GF-D8 (cell line): ENCODE measurements at places on chromosomes 2 and 18.
A peak's percentile ranks its signal among the peaks of the same experiment; 100 is the strongest.

DNA sequence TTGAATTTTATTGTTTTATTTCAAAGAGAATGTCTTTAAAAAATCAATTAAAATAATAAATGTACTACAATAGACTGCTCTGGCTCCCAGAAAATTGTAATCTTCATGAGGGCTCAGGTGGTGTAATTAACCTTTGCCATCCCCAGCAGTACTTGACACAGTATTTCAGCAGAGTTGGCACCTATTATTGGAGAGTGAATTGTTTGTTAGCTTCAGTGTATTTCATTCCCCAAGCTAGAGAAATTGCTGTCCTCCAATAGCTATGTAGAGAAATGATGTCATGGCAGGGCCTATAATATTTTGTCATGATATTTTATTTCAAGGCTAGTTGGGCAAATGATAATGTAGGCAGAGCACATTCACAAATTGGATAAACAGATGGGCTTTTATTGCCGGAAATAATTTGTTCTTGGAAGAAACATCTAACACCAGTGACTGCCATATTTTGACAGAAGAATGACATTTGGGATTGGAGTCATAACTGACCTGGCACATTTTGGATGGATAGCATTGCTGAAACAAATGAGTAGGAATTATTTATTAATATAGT, 712.0 kb upstream of the NXPH2 start:
- DNase-seq, result no peak

- DNase-seq, result no peak
These were observed 27.0 kb upstream of the FAM124B start for GRCh38 chr2:224428787-224429440.

DNA sequence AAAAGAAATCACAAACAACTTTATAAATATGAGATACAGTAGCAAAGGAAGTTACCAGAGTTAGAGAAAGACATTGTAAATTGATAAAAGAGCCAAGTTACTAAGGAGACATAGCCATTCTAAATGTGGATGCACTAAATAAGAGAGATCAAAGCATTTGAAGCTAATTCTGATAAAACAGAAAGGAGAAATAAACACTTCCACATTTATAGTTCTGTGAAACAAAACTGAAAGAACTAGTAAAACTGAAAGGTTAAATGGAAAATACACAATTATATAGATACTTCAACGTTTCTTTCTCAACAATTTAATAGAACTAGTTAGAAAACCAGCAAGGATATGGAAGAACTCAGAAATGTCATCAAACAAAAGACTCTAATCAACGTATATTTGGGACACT, 309.0 kb upstream of the CDH2 start:
- no peak for DNase-seq

DNA sequence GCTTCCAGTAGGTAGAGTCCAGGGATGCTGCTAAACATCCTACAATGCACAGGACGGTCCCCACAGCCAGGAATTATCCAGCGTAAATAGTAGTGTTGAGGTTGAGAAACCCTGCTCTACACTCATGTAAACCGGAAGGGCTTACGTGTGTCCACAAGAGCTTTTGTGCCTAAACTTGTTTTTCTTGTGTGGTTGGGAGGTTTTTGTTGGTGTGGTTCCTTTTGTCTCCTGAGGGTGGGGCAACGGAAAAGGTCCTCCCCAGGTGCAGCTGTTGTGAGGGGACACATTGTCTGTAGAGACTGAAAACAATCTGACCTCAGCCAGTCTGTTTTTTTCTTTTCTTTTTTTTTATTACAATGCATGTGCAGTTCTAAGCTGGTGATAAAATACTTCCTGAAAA, 72.7 kb upstream of the MGAT5 start:
- peak; percentile 26 for DNase-seq

GRCh38 chr18:51447351-51448342, 250.2 kb upstream of the MEX3C start:
- DNase-seq, result no peak

- DNase-seq, result no peak
These were observed 4.2 kb downstream of the SERPINB7 start for GRCh38 chr18:63779386-63779785.

DNA sequence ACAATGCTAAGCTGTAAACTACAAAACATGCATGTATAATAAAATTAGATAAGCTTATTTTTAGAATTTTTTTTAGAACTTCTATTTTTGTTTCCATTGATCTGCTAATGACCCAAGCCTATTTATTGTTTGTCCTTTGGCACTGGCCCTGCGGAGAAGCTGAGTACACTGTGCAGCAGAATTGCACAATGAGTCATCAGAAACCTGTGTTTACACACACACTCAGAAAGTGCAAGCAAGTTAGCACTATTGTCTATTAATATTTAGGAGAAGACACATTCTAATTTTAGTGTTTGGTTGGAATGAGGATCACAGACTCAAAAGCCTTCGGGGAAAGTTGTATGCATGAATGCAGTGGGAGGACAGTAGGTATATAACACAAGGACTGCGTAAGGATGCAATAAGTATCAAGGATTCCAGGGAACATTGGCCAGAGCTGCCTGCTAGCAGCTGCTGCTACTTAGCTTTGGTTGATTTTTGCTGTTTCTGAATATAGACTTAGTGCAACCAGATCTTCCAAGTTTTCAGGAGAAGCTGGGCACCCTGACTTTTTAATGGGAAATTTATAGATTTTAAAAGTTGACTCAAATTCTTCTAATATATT, 128.2 kb downstream of the KCNH7 start:
- no peak for DNase-seq

GRCh38 chr2:79393806-79394484, 118.9 kb upstream of the CTNNA2 start:
- DNase-seq, result no peak

- DNase-seq, result no peak
These were observed 26.9 kb downstream of the ACADL start for GRCh38 chr2:210198326-210198725.

- DNase-seq, result no peak
These were observed 19.4 kb upstream of the NFE2L2 start for GRCh38 chr2:177283906-177284305.

DNA sequence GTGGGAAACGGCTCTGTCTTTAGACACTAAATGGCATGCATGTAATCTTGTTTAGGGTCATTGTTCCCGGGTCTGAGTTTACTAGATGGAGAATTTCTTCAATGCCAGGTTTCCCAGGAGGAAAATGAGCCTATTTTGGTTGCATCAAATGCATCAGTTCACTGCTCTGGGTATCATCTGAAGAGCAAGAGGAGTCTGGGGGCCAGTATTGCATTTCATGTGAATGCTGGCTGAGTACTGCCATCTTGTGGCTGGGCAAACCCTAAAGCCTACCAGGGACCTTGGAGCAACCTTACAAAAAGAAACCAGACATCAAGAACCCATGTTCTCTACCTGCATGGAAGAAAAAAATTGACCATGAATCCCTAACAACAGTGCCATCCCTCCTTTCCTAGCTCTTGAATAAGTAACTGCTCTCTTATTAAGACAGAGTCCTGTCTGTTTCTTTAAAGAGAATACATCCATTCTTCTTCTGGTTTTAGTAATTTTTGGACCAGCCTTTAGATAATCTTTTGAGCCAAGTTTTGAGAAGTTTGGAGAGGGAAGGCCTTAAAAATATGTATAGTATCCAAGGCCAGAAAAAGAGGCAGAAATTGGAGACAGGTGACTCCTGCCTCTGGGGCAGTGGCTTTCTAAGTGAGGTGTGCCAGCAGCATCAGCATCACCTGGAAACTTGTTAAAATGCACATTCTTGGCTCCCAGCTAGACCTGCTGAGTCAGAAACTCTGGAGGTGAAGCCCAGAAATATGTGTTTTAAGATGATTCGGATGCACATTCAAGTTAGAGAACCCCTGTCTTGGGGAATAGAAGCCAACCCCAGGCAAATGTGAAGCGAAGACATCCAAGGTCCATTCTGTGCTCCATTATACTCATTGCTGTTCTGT, 261.0 kb upstream of the CXCR4 start:
- no peak for DNase-seq

GRCh38 chr2:21372654-21373053, 248.9 kb downstream of the TDRD15 start:
- DNase-seq, result no peak

DNA sequence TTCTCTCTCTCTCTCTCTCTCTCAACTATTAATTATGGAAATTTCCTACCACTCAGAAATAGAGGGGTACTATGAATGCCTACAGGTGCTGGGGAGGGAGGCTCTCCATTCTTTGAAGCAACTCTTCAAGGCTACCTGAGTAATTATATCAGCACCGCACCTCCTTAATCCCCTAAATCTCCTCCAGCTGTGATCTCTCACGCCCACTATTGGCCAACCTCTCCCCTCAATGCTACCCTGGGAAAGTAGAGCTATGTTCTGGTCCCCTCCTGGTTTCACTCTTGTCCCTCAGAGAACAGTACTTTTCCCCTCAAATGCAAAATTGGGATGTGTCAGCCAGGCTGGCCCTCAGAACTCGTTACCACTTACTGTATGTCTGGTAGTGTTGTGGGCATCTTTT, 1.6 kb downstream of the MOCOS start:
- no peak for DNase-seq

DNA sequence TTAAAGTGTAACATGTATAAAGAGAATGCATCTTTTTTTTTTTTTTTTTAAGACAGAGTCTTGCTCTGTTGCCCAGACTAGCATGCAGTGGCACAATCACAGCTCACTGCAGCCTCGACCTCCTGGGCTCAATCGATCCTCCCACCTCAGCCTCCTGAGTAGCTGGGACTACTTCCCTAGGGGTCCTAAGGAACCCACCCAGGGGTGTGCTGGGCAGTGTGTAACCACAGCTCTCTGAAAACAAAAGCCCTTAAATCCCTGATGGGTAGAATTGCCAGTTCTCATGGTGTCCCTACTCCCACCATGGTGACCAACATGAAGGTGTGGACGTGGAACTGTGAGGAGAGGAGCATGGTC, 105.6 kb upstream of the ST3GAL5 start:
- DNase-seq, result no peak

GRCh38 chr18:35334821-35335220, 9.4 kb downstream of the ZNF24 start:
- DNase-seq, result no peak

- DNase-seq, result no peak
These were observed 825 bp downstream of the GRB14 start for GRCh38 chr2:164620457-164620856.

GRCh38 chr2:226118471-226119429, 680.9 kb downstream of the IRS1 start:
- peak; percentile 83 for DNase-seq

- DNase-seq, result no peak
These were observed 198.0 kb upstream of the CCDC150 start for GRCh38 chr2:196441527-196441926.

GRCh38 chr2:43737097-43737854, 36.6 kb upstream of the DYNC2LI1 start:
- DNase-seq, result no peak

- DNase-seq, result no peak
These were observed 535.9 kb downstream of the TRIB2 start for GRCh38 chr2:13252615-13253014.

GRCh38 chr2:215536510-215536909, 100.6 kb upstream of the FN1 start:
- DNase-seq, result no peak

- no peak for DNase-seq
These were observed 1.0 kb downstream of the ZCCHC2 start for GRCh38 chr18:62523631-62524439.

DNA sequence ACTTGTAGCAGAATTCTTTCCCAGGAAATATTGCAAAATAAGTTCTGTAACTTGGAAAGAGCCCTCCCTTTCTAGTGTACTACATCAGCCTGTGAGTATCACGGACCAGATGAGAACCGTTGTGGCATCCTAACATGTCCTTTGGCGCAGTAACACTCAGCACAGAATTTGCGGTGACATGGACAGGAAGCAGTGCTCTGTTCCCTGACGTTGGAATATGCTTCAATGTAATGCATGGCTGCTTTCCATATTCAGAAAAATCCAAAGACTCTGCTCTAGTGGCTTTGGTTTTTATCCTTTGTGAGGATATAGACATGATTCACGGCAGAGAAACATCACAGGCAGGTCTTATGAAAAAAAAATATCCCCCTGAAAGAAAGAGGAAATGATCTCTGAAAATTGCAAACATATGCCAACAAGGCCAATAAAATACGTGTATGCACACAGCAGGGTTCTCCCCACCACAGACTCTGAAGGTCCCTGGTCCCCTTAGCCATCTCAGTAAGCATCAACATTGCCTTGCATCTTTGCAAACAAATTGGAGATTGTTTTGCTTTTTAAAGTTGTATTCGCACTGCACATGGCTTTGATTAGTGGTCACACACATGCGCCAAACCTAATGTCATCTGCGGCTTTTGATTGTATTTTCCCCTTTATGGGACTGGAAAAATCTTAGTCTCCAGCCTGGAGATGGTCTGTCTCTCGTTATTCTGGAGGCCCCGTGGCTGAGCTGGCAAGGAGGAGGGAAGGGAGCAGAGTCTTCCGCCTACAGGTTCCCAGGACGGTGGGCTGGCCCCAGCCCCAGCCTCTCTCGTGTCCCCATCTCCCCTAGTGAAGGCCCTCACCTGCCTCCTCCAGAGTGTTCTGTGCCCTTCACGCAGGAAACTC, 122.9 kb downstream of the COPS8 start:
- DNase-seq, result no peak

DNA sequence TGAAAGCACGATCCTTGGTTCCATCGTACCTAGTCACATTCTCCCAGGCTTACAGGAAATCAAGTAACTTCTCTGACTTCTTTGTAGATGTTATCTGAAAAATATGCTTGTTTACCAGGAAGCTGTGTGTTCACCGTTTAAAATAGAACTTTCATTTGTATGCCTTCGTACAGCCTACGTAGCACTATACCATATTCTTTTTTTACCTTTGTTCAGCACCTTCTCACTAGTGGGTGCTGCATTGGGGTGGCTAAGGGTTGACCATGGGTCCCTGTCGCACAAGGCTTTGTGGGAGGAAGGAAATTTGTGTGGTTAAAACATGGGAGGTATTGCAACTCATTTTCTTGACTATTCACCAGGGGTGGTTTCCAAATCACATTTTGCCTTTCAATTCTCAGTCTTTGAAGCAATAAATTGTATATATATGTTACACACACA, 16.6 kb downstream of the MALT1 start:
- DNase-seq, result peak; percentile 60

- no peak for DNase-seq
These were observed 24.3 kb downstream of the CERS6 start for GRCh38 chr2:168480356-168480755.

- peak; percentile 22 for DNase-seq
These were observed 57.5 kb upstream of the AGPS start for GRCh38 chr2:177334940-177335543.

DNA sequence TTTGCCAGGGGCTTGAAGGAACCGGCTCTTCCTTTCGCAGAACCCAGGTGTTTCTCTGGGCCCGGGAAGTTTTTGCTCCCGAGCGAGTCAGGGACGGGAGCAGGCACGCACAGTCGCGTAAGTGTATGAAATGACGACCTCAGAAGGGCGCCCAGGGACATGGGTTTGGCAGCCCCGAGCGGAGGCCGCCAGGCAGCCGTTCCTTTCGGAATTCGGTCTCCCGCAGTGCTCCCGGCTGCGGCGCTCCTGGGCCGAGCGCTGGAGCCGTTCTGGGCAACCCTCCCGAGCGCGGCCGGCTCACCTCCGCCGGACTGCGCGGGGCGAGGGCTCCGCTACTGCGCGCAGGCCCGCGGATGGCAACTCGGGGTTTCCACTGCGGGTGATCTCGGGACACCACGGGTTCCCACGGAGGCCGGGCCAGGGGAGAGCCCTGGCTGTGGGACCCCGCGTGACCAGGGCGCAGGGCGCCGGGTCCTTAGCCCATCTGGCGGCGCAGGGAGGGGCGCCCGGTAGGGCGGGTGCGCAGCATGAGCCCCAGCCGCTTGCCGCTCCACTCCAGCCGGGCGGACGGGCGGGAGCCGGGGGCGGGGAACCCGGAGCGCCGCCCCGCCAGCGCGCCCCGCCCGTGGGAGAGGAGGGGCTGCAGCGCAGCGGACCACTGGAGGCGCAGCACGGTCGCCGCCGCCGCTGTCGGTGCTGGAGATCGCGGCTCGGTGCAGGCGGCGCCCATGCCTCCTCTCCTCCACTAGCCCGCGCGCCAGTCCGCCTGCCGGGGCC, at the start of gene OSBPL6:
OSBPL6 (plus strand) TSS at position 690 of the 777 bp plus-strand sequence. CDS start 111,673 bp downstream, outside the sequence.
- no peak for DNase-seq
